DMS79 treated with DMSO at 0.1 percent for 48 hours (cell line): ENCODE measurements at places on chromosomes 5 and 9.

GRCh38 chr9:91771864-91772263 lies 178.2 kb downstream of the ROR2 start:
- no peak for DNase-seq

DNA sequence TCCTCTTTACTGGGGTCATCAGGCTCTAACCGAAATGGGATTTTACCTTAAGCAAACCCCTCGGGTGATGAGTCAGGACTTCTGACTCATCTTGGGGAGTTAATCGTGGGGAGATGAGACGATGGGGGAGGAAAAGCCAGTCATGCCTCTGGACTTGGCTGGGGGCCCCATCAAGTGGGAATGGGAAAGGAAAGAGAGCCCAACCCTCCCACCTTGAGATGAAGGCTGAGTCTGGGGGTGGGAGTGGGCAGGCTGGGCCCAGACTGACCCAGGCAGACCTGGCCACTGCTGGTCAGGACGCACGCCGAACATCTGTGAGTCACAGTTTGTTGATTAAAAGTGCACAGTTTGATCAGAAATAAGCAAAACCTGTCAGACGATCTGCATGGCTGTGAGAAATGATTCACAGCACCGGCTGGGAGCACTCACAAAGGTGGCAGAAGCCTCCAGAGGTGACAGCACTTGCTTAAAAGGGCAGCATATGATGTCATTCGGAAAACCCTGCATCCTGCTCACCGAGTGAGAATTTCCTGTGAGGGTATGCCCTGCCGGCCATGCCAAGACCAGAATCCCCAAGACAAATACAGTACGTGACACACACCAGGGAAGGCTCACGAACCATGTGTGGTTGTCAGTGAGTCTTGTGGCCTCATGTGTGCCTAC lies 50.0 kb upstream of the SLC25A51 start:
- DNase-seq = no peak

GRCh38 chr5:158755986-158756385 lies 343.7 kb downstream of the EBF1 start:
- DNase-seq = no peak

GRCh38 chr5:63794296-63794695 lies 167.9 kb downstream of the HTR1A start:
- no peak for DNase-seq

DNA sequence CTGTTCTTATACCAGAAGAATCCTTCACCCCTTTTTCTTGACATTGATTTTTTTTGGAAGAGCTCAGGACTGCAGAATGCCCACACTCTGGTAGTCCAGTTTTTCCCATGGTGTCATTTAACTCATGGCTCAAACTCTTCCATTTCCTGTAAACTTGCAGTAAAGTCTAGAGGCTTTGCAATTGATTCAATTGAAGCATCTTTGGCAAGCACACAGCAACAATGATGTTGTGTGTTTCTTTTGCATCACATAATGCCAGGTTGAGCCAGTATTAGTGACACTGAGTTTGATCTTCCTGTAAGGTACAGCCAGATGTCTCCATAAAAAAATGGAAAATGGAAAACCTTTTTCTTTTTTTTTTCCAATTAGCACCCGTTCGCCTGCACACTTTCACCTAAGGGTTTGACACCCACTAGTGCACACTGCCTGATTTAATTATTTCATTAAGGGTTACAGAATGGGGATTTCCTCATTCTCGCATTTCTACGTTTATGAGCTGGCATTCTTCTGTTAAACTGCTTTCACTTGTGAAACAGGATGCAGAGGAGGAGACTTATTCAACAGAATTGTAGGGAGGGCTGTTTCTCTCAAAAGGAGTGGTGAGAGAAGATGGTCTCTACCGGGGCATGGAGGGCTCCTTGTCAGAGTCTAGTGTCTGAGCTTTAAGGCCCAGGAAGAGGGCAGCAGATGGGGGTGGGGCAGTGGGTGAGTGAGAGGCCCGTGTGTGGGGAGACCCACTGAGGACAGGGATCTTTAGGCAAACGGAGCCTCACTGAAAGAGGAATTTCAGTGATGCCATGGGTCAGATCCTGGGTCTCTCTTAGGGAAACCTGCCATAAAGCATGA lies 2.2 kb upstream of the S1PR3 start:
- DNase-seq = no peak

DNA sequence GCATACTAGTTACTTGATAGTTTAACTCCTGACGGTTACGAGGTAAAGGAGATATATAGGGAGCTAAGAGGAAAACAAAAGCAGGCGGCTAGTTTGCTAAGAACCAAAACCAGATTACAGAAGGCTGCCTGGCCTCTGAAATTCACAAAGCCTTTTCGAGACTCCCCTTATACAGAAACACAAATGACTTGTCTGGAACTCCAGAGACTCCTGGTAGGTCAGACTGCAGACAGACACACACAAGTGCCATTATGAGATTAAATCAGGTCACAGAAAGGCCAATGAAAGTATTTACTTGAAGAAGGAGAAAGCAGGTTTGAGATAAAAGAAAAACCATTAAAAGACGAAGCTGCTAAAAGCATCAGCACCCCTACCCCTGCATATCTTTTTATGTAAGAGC lies 142.5 kb upstream of the LRRTM2 start:
- DNase-seq = no peak

DNA sequence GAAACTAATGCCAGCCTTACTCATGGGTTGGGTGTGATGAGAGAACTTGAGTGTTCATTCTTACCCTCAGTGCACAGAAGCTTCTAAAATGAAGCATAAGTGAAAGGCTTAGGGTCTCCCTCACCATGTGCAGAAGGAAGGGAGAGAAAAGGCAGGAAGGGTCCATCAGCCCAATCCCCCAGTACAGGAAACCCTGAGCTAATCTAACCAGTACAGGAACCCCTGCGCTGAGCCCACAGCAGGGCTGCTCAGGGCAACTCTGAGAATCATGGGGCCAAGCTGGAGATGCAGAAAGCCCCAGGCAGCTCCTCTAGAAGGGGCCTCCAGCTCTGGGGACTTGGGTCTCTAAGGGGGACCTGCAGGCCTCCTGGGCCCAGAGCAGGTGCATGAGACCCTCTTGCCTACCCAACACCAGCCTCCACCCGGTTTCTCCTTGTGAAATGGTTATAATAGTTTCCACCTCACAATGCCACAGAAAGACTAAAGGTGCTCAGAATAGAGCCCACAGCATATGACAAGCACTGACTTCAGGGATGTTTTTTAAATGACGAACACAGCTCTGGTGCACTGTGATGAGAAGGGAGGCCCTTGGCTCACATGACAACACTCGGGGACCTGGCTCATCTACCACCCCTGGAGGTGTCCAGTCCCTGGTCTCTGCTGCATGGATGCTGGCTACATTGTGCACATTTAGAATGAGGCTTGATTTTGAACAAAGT lies 190.1 kb downstream of the ACTL7B start:
- DNase-seq = no peak

- no peak for DNase-seq
Measured at GRCh38 chr5:100777680-100778300, 125.3 kb downstream of the ST8SIA4 start.
